Activated naive CD8-positive, alpha-beta T cell treated with anti-CD3 and anti-CD28 coated beads, Interleukin-2, amount 50 U/mL, for 24 hours (primary cell): ENCODE measurements at places on chromosomes 6 and 20.

DNA sequence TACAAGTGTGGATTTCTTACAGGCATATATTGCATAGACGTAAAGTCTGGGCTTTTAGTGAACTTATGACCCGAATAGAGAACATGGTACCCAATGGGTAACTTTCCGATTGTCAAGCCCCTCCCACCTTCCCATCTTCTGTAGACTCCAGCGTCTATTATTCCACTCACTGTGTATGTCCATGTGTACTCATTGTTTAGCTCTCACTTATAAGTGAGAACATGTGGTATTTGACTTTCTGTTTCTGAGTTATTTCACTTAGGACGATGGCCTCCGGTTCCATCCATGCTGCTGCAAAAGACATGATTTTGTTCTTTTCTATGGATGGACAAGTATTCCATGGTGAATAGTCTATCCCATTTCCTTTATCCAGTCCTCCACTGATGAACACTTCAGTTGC lies 306.4 kb downstream of the CD83 start:
- DNase-seq, result no peak

GRCh38 chr20:24832518-24832917 lies 116.6 kb upstream of the CST7 start:
- no peak for DNase-seq

DNA sequence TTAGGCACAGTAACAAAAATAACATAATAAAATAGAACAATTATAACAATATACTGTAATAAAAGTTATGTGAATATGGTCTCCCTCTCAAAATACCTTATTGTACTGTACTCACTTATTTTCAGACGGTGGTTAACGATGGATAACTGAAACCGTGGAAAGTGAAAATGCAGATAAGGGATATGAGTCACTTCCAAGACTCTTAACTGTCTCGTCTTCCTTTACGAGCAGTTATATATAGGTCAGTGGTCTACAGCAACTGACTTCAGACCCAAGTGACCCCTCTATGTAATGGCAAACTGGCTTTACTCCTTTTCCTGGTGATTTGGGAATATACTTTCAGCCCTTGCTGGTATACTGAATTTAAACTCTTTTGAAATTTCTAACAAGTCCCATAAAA lies 261.4 kb downstream of the SLC35F1 start:
- no peak for DNase-seq

DNA sequence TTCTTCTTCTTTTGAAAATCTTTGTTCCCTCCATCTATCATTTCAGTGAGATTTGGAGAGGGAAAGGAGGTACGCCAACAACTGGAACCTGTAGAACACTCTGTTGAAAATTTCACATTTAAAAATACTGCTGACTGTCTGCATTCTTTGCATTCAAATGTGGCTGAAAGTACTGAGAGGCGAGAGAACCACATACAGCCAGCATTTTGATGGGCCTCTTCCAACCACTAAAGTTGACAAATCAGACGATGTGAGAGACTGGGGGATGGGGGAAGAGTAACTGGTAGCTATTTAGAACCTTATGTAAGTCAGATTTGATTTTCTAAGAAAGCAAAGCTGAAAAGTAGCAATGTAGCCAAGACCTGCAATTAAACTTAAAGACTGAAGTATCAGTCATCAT lies 77.5 kb downstream of the FKBP5 start:
- DNase-seq, result peak; percentile 15

DNA sequence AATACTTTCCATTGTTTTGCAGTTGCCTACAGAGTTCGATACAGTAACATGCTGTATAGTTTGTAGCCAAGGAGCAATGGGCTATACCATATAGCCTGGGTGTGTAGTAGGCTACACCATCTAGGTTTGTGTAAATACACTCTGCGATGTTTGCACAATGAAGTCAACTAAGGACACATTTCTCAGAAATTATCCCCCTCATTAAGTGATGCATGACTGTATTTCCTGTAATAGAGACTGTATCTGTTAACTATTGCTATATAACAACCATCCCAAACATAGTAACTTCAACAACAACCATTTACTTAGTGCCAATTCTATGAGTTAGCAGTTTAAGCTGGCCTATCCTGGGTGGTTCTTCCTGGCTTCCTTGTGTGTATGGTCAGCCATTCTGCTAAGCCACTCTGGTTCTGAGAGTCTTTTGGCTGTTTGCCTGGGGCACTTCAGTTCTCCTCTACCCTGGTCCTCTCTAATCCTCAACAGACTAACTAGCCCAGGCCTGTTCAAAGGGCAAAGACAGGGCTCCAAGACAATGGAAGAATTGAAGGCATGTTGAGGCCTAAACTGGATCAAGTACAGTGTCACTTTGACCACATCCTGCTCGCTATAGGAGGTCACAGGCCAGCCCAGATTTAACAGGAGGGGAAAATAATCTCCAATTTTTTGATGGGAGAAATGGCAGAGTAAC lies 124.0 kb downstream of the PLCB1 start:
- DNase-seq, result no peak

DNA sequence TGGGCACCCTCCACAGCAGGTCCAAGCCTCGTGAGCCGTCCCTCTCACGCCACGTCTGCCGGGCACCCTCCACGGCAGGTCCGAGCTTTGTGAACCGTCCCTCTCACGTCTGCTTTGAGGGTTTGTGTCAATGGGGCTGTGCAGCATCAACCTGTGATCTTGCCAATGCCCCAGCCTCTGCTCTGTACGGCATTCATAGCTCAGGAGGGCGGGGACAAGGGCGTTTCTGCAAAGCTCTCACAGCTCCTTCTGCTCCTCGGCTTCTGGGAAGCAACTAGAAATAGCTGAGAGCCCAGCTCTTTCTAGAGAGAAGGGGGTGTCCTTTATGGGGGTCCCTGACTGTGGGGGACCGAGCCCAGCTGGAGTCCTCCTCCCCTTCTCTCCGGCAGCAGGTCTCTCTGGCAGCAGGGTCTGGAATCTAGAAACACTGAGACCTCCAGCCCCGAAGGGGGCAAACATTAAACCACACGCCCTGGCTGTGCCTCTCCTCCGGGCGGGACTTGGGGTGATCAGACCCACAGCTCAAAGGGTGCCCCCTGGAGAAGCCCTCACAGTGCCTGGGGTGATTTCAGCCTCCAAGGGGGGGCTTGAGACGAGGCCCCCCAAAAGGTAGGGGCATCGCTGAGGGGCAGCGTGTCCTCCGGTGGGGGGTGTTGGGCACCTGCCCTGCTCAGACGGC lies 41.2 kb upstream of the CHRNA4 start:
- DNase-seq, result no peak
